Forelimb muscle (tissue), 1 donor: ENCODE measurements at places on chromosomes 7 and 10. TPM values are rescaled to one million over a fixed set of nuclear protein-coding genes. Genes with fewer than 3 reads are reported as not detected.

RASA4 gene
- 38.6 TPM for polyA plus RNA-seq

STRIP2 gene
- 9.2 TPM for polyA plus RNA-seq

NEURL1 gene
- polyA plus RNA-seq = 40.5 TPM

C10orf88 gene
- 12.9 TPM for polyA plus RNA-seq

NUDCD3 gene
- 80.1 TPM for polyA plus RNA-seq
